Heart left ventricle (tissue), 16 donors: ENCODE measurements at places on chromosomes 11 and 22. TPM values are rescaled to one million over a fixed set of nuclear protein-coding genes. Genes with fewer than 3 reads are reported as not detected.

APOA1 gene
- total RNA-seq: 25.1 TPM

DLG2 gene
- 10.1 TPM for total RNA-seq

GRCh38 chr11:106621484-106621883 lies 396.8 kb downstream of the GUCY1A2 start:
- DNase-seq: no peak

DNA sequence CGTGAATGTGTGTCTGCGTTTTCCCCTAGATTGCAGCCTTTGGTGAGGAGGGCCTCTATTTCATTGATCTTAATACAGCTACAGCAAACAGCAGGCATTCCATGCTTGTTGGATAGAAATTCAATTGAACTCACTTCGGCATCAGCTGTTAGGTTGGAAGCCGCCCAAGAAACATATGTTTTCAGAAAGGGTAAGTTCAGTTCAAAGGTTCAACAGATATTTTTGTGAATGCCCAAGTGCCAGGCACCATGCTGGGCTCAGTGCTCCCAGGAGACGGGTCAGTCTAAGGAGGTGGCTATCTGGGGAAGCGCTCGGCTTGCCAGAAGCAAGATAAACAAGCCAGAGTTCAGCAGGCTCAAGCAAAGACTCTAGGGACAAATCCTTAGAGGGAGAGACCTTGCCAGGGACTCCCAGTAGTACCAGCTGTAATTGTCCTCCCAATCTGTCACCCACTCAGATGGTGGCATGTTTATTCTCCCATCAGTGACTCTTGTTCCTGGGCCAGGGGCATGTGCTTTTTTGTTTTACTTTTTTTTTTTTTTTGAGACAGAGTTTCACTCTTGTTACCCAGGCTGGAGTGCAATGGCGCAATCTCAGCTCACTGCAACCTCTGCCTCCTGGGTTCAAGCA lies 64.5 kb upstream of the LARGE1 start:
- DNase-seq: no peak

DNA sequence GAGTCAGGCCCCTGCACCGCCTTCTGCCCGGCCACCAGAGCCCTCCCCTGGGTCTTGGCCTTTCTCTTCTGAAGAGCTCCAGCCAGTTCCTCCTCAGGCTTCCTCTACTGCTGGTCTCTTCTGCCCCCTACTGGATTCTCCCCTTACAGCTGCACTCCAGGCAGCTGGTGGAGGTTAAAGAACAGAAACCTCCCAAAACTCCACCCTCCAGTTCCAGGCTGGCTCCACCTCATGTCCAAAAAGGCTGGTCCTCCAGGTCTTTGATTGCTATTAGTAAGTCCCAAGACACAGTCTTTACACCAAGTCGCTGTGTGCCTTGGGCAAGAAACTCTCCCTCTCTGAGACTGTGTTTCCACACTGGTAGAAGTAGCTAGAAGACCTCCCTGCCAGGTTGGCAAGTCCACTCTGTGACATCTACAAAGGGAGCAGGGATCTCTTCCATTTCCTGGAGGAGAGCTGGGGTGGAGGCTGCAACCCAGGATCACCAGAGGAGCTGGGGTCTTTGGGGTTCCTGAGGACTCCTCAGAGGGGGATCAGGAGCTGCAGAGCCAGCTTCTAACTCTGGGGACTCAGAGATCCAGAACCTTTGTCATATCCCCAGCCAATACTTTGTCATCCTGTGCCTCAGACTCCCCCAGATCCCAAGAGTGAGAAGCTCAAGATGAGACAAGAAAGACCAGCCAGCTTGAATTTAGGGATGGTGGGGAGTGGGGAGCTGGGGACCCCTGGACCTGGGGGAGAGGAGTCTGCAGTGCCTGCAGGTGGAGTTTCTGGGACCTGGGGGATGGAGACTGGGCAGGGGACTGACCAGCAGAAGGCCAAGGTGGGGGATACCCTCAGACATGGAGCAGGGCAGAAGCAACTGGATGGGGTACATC lies 3.4 kb upstream of the IGLL5 start:
- DNase-seq: no peak

- no peak for DNase-seq
Observed at GRCh38 chr11:26779074-26779865, 57.4 kb upstream of the SLC5A12 start.

- no peak for DNase-seq
Observed at GRCh38 chr22:46528121-46528610, 9.3 kb downstream of the CELSR1 start.
